ENCODE measurements at places on chromosomes 1 and 21.

DNA sequence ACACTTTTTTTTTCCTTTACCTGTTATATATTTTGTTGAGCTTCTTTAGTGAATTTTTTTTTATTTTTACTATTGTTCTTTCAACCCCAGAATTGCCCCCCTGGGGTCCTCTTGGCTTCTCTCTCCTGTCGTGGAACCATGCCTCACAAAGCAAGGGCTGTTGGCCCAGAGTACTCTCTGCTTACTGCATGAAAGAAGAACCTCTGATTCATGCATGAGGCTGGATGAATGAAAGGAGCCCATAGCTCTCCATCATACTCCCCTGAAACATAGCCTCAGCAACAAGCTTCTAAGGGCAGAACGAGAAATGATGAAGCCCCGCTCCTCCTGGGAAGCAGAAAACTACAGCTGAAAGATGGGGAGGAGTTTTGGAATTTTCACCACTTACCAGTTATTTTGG, 1441.0 kb downstream of the BRINP3 start:
- no peak for DNase-seq

DNA sequence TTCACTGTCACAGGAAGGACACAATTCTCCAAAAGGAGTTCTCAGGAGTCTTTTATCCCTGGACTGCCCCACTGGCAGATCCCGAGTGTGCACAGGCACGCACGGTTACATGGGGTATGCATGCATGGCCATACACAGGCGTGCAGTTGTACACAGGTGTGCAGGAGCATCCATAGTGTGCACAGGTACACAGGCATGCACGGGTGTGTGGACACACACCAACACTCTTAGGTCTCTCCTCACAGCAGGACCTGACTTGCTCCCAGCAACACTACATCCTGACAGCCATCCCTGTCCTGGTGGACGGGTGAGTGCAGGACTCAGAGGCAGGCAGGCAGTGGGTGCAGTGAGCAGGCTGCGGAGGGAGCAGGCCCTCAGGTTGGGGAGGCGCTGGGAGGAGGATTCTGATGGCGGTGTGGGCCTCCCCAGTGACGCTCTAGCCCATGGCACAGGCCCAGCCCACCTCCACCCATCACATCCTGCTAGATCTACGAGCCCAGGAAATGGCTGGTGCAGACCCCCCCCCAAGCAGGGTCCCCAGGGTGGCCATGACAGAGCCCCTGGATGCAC, 28.4 kb downstream of the SLC19A1 start:
- no peak for DNase-seq

- no peak for DNase-seq
Measured at GRCh38 chr1:27416387-27417111, 24.1 kb downstream of the GPR3 start.

- no peak for DNase-seq
Measured at GRCh38 chr1:205014783-205015182, 28.2 kb upstream of the CNTN2 start.

- DNase-seq: no peak
Measured at GRCh38 chr1:67578397-67579020, 106.5 kb upstream of the GADD45A start.

DNA sequence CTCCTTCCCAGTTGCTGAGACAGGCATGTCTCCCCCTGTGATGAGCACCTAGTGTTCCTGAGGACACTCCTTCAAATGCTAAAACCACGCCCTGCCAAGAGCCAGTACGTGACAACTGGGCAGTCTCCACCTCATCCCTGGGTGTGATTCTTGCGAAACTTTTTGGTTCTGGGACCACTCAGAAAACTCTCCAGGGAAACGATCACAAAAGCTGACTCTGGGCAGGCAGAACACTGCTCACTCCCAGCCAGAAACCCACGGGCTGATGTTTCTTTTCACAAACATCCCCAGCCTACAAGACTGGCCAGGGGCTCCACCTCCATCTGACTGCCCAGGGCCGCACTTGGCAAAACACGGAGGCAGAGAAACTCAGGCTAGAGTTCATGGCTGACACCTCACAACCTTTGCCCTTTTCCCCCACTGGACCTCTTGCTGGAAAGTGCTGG, 24.4 kb downstream of the DHRS3 start:
- DNase-seq: peak; percentile 32

DNA sequence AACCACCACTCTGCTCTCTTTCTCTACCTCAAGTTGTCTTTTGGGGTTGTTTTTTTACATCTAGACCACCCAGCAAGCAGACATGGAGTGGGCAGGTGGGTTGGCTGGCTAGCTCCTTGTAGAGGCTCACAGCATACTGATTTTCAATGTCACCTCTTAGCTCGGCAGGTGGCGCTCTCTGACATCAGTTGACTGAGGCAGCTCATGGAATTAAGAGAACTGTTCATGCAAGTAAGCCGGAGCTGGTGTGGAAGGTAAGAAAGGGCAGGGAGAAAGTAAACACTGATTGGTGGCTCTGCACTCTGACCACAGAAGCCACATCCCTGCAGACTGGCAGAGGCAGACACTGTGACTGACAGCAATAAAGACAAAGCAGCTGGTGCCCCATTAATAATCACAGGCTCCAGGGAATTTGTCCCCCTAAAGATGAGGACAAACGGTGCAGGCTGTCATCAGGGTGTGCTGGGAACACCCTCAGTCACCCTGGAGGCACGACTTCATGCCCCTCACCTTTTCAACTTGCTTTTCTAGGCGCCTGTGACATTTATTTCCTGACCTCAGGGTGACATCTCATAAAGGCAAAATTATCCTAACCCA, 226.8 kb downstream of the LMX1A start:
- DNase-seq: peak; percentile 49

DNA sequence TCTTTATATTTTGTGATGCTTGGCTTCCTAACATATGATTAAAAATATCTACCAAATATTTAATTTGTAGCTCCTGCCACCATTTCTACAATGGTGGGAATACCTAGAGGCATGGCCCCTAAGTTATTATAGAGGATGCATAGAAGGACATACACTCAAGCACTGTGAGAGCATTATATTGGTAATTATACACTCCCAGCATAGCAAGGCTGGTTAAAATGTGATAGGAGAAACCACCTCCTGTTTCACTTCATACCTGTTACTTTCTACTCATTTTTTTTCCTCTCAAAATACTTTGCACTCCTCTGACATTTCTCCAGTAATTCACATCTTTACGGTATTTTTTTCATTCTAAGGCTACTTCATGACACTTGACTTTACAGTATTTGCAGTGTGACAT, 92.9 kb downstream of the HS2ST1 start:
- no peak for DNase-seq

GRCh38 chr1:172697534-172698002, 38.7 kb downstream of the FASLG start:
- DNase-seq: no peak

GRCh38 chr1:94332952-94333351, 85.2 kb upstream of the ABCD3 start:
- no peak for DNase-seq

- no peak for DNase-seq
Measured at GRCh38 chr21:27201197-27201596, 234.3 kb upstream of the ADAMTS5 start.

- DNase-seq: peak; percentile 81
Measured at GRCh38 chr1:229410692-229411433, 23.0 kb downstream of the ACTA1 start.

- DNase-seq: no peak
Measured at GRCh38 chr1:71498542-71498941, 417.7 kb upstream of the ZRANB2 start.

DNA sequence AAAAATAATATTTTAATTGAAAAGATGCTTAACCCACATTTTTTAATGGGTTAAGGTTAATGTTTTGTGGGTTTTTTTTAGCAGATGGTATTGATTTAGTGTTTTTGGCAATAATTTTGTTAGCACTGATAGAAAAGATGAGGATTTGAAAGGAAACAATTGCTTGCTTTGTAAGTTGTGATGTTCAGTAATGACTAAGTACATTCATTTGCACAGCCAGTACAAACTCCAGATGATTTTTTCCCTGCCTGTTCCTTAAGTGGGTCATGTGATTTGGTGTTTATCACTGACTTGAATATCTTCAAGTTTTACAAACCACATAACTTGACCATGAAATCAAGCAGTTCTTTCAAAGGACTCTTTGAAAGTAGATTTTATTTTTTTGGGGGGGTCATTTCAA, 15.0 kb downstream of the DISP1 start:
- no peak for DNase-seq

DNA sequence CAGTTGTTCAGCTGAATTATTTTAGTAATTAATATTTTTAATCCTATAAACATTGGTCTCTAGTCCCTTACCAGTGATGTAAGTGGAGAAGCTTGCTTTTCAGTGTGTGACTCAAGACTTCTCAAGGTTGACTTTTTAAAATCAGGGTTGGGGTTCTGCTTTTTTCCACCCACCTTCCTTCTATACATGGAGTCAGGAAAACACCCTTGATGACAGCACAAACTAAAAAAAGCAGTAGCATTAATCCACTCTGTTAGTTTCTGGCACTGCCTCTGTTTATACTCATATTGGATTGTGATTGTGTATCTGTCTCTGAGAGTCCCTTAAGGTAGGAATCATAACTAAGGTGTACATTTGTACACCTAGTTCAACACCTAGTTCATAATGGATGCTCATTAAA, 8.3 kb upstream of the PLEKHO1 start:
- no peak for DNase-seq

DNA sequence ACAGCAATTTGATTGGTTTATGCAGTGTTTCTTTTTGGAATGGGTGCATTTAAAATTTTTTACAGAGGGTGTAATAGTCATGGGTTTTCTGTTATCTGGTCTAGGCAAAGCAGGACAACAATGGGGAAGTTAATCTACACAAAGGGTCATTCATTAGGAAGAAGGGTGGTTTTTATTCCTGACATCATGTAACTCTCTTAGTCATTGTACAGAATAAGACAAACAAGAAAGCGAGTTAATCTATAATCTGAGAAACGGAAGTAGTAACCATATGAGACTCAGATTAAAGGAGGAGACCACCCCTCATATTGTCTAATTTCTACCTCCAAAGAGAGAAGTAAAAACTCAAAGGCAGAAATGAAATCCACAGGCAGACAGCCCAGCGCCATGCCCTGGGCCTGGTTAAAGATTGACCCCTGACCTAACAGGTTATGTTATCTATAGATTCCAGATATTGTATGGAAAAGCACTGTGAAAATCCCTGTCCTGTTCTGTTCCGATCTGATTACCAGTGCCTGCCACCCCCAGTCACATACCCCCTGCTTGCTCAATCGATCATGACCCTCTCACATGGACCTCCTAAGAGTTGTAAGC, 10.5 kb upstream of the IFI6 start:
- DNase-seq: no peak

DNA sequence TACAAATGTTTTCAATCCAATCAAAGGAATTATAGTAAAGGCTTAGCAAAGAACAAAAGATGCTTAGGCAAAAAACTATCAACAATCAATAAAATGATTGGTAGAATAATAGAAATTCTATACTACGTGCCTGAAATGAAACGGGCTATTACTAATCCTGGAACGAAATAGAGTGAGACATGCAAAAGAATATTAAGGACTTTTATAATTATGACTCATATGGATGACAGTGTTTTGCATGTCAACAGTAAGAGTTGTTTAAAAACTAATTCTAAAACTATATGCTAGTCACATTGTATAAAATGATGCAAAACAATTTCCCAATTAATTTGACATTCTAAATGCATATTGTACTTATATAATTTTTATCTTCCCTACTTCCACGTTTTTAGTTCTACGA, 35.6 kb downstream of the LRRIQ3 start:
- no peak for DNase-seq

GRCh38 chr1:175470078-175470477, 273.3 kb downstream of the TNR start:
- DNase-seq: no peak

DNA sequence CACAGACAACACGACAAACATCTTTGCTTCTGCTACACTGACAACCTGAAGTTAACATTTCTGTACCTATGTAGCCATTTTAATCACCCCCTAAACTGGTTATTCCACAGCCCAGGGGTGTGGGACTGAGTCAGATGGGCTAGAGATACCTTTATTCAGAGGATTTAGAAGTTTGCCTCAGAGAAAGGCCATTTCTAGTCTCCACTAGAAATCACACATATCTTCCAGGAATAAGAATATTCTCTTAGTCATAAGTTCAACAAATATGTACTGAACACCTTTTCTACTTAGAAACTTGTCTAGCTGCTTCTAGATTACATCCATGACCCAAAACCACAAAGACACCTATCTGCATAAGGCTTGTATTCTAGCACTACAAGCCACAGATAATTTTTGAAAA, 38.8 kb downstream of the ERG start:
- no peak for DNase-seq

DNA sequence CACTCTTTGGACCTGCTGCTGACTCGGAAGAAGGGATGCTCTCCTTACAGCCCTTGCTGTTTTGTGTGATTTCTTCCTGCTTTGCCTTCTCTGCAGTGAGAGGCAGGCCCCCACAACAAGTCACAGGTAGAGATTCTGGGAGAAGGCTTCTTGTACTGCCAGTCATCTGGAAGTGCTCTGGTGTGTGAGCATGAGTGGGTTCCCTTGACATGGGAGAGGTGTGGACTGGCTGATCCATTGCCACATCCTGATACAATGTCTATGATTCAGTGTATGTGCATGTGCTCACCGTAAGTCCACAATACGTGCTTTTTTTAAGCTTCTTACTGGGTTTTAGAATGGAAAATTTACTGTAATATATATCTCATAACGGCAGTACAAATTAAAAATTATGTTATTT, 46.0 kb upstream of the PLA2G4A start:
- no peak for DNase-seq

- DNase-seq: peak; percentile 54
Measured at GRCh38 chr1:234535763-234536515, 57.0 kb upstream of the TARBP1 start.

DNA sequence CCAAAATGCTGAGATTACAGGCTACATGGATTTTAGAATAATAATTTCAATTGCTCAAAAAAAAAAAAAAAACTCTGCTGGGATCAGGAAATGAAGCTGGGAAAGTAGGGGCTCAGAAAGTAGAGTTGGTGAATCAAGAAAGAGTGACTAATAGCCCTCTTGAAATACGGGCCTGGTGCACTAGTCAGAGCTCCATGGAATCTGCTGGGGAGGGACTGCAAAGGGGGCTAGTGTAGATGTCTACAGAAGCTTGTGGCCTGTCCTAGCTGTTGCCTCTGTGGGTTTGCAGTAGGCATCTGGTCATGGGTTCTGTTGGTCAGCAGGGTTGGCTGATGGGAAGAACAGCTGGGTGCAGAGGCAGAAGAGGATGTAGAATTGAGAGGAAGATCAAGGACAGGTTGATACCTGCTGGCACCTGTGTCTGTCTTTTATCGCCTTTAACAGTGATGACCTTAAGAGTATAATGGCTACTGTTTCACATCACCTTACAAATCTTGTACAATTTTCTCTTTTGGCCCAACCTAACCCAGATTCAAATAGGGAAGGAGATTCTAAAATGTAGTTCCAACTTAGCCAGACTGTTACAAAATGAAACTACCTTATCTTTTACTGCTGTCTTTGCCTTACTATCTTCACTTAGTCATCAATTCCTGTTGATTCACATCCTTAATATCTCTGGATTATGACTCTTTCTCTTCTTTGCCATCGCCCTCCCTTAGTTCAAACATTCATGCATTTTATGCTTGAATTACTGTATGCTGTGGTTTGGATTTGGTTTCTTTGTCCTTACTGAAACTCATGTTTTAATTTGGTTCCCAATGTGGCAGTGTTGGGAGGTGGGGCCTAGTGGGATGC, 126.2 kb downstream of the GIPC2 start:
- DNase-seq: no peak

GRCh38 chr1:210363119-210363518, 34.4 kb downstream of the HHAT start:
- peak; percentile 27 for DNase-seq

GRCh38 chr1:227883641-227884301, 64.0 kb downstream of the WNT9A start:
- no peak for DNase-seq
